ENCODE measurements at places on chromosomes 1 and 21.

- no peak for DNase-seq
Observed at GRCh38 chr1:72362538-72362937, 80.2 kb upstream of the NEGR1 start.

DNA sequence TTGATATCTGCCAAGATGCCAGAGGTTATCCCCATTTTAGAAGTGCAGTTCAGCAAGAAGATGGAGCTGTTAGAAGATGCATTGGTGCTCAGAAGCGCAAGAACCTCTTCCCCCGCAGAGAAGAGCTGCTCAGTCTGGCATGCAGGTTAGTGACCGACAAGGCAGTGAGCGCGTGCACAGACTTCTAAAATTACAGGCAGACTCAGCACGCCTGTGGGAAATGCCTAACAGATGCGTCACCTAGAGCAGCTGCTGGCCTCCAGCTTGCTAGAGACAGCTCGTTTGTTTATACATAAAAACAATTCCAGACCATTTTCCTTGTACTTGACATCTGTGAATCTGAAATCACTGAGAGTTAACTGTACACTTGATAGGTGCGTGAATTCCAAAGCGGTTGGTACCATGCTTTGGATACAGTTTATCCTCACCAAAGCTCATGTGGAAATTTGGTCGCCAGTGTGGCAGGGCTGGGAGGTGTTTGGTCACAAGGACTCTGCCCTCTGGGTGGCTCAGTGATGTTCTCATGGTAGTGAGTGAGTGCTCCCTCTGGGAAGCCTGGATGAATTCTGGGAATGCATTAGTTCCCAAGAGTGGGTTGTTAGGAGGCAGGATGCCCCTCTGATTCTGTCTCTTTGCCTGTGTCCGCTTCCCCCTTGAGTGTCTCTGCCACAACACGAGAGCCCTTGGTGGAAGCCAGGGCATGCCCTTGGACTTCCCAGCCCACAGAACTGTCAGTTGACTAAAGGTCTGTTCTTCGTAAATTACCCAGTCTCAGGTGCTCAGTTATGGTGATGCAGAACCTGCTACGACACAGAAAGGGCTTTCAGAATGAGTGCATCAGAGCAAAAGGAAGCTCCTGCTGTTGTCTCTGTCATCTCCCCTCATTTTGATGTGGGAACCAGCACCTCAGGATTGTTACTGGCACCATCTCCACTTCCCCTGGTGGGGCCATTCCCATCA is 24.4 kb downstream of the SNAP47 start:
- DNase-seq = peak; percentile 90

DNA sequence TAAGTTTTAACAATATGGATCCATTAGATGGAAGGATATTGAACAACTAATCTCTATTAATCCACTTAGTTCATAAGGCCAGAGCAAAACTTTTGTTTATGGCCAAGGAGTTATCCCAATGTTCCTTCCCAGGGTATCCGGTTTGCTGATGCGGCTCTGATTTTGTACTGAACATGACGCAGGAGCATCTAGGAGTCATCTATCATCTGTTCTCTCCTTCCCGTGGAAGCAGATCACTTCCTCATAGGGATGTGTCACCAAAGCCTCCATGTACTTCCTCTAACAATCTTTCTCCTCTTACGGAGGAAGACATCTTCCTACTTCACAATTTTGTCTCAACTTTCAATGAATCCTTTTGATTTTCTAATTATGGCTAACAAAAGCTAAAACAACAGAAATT is 206.6 kb downstream of the APP start:
- DNase-seq = no peak

DNA sequence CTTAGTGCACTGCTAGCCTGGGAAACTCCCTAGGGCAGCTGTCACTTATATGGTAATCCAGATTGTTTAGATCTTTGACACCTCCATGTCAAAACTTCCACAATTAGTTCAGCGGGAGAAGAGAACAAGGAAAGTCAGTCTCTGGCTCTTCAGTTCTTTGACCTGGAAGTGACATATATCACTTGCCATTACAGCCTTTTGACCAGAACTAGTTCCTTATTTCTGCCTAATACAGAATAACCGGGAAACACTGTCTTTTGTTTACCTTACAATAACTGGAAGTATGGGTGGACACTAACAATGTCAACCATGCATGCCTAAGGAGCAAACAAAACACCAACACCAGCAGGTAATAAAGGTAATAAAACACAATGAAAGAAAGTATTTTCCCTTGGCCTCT is 68.3 kb downstream of the C4BPA start:
- no peak for DNase-seq

DNA sequence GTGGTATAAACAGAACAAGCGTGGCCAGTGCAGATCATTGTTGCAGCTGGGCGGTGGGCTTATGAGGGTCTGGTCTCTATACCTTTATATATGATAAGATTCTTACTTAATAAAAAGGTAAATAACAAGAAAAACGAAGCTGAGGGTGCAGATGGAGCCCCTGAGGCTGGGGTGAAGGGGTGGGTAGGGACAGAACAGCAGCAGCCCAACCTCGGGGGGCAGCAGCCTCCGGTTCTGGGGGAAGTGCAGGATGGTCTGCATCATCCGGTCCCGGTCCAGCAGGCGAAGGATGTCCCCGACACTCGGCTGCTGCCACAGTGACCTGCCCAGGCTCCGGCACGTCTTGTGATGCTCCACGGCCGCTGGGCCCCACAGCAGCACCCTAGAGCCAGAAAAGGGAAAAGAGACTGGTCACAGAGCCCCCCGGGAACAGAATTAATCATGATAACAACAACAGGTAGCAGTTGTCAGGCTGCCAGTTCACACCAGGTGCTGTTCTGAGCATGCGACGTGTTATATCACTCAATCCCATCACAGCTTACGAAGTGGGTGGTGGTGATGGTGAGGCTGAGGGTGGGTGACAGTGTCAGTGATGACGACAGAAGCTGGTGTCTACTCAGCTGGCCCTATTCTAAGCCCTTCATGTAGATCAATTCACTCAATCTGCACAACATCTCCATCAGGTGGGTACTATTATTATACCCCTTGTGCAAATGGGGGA is 35.5 kb downstream of the MRAP start:
- no peak for DNase-seq

GRCh38 chr1:203037509-203038190 is 11.4 kb downstream of the PPFIA4 start:
- DNase-seq = no peak

DNA sequence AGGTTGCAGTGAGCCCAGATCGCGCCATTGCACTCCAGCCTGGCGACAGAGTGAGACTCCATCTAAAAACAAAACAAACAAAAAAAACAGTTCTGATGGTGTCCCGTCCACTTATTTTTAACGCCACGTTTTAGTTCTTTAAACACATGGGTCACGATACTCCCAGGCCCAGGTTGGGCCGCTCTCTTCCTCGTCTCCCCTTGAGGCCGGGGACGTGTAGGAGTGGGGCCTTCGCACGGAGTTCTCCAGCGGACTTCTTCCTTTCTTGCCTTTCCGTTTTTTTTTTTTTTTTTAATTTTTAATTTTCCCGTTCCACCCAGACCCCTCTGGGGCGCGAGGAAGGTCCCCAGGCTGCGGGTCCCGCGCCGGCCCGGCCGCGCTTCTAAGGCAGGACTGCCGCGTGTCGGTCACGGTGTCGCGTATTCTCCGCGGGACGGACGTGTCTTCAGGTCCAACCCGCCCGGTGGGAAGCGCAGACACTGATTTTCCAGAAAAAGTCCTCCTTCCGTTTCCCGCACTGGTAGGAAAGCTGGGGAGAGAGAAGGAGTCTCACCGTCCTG is 47.5 kb upstream of the SLC19A1 start:
- no peak for DNase-seq

- DNase-seq = no peak
Observed at GRCh38 chr1:196382383-196382782, 225.9 kb downstream of the KCNT2 start.

GRCh38 chr1:227391211-227391610 is 72.9 kb upstream of the CDC42BPA start:
- no peak for DNase-seq

DNA sequence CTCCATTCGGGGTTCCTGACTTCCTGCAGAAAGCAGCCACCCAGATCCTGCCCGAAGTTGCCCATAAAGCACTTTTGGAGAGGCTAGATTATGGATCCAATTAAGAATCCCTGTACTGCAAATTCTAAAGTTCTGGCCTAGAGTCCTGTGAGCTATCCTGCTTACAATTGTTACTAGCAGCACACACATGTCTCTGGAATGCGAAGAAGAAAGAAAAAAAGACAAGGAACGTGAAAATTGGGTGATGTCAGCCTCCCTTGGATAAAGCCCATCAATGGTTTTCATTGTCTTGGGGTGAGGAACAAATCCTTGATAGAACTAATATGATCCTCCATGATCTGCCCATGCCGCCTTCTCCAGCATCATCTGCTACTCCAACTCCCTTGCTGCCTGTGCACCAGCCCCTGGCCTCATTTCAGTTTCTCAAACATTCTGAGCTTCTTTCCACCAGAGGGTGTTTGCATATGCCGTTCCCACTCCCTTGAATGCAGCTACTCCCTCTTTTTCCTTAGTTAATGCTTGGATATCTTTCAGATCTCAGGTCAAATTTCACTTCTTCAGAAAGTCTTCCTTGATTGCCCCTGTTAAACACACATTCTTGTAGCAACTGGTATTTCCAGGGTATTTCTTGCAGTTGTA is 94.0 kb downstream of the ST6GALNAC5 start:
- no peak for DNase-seq
